Activated CD4-positive, CD25-positive, alpha-beta regulatory T cell treated with anti-CD3 and anti-CD28 coated beads, Interleukin-2, amount 50 U/mL, for 16 hours (primary cell): ENCODE measurements at places on chromosomes 12 and 14.

DNA sequence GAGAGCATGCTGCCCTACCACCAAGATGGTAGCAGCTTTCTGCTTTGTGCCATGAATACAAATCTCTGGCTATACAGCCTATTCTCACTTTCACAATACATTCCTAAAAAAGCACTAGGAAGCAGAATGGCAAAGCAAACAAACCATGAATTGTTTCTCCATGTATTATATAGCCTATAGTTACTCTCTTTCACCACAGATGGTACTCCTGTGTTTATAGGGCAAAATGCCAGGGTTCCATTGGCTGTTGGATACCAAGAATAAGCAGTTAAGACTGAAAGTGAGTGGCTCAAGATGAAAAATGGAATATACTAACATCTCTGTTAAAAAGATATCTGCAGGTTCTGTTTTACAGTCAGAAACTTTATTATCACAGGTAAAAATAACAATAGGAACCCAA is 11.1 kb downstream of the ARF3 start:
- no peak for DNase-seq

DNA sequence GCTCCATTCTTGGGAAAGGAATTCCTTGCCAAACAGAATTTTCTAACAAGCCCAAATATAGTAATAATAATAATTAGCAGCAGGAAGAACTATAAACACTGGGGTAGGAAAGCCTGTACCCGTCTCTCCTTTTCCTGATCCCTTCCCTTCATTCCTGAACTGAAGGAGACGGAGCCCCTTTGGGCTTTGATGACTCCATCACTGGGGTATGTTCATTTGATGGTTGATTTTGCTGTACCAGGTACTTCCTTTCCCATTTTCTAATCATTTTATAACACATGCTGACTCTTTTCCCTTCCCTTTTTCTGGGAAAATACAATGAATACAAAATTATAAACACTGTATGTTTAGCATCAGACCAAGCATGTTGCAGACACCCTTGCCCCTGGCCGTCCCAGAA is 3.6 kb upstream of the RCOR1 start:
- no peak for DNase-seq

- no peak for DNase-seq
These were observed 22.2 kb downstream of the COX8C start for GRCh38 chr14:93368996-93369712.

DNA sequence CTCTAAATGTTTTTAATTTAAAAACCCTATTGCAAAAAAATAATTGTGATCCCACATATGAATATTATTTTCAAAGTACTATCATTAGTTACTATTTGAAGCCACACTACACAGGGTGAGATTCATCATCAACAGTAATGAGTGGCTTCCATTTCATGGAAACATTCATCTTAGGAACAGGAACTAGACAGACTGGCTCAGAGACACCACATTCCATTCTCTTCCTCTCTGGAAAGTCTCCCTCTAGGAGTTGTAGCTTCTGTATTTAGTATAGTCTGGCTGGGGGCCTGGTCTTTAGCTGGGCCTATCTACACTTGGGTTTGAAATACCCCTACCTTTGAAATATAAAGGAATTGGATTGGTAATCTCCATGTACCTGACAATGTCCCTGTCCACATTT is 6.2 kb upstream of the VDR start:
- no peak for DNase-seq

- no peak for DNase-seq
These were observed 374.4 kb downstream of the DPF3 start for GRCh38 chr14:72519543-72519942.

DNA sequence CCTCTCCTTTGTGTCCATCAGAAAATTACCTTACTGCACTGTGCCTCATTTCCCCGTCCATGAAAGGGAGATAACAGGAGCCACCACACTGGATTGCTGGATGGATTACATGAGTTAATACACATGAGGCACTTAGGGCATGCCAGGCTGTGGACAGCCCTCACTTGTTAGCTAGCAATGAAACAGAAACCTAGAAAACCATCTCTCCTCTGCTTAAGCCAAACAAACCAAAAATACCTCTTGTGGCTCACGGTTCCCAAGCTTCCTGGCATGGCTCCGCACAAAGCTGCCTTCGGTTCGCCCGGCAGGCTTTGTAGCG is 660 bp upstream of the HCFC2 start:
- DNase-seq: no peak

- no peak for DNase-seq
These were observed 4.5 kb downstream of the HCAR1 start for GRCh38 chr12:122726080-122726558.

GRCh38 chr14:74478996-74479635 is 14.0 kb downstream of the NPC2 start:
- no peak for DNase-seq
